ENCODE measurements at places on chromosomes 11 and 22.

DNA sequence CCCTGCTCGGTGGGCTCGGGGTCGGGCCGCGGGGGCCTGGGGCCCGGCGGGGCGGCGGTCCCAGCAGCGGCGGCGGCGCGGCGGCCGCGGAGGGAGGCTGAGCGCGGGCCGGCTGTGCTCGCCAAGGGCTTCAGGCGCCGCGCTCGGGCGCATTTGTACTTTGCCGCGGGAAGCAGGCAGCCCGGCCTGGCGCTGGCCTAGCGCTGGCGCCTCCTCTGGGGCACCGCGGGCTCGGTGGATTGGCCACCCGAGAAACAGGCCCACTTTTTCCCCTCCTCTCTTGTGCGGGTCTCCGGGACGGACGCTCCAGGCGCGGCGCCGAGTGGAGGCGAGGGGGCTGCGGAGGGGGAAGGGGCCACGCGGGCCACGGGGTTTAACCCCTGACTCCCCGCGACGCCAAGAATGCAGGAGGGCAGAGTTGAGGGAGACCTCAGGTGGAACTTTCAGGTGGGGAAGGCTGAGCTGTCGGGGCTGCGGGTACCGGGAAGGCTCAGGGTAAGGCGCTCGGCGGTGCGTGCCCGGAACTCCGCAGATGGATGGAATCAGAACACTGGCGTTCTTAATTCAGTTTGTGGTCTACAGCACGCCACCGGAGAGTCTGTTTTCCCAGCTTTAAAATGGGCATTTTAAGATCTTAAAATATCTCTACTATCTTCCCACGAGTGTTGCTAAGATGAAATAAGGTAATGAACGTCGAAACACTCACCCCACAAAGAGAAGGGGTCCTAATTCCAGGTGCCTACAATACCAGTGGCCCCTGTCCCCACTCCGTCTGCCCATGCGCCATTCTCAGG lies at the start of gene CHRDL2:
TSS of gene CHRDL2 (minus strand) at position 126 of the 794 bp plus-strand sequence. CDS start 538 bp downstream, outside the sequence.
- DNase-seq = no peak

- DNase-seq = no peak
Measured at GRCh38 chr11:44246726-44247125, 63.2 kb downstream of the ALX4 start.

GRCh38 chr11:26909991-26910591 lies 83.8 kb upstream of the FIBIN start:
- DNase-seq = no peak

GRCh38 chr11:16242806-16243205 lies 113.5 kb downstream of the SOX6 start:
- DNase-seq = no peak

GRCh38 chr22:22111267-22111751 lies 128.7 kb upstream of the TOP3B start:
- DNase-seq = no peak

DNA sequence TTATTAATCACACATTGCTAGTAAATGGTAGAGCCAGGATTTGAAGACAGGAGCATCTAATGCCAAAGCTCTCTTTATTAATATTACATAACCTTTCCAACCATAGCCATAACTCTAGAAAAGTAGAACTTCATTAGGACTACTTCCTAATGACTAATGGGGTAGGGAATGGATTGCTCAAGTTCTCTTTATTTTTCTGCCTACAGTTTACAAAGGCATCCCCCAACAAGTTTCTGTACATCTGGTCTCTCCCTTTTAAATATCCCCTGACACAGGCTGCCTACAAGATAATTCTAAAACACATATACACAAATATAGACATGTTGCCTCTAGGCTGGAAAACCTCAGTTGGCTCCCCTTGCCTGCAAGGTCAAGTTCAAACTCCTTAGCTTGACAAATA lies 534.9 kb downstream of the SOX6 start:
- no peak for DNase-seq

DNA sequence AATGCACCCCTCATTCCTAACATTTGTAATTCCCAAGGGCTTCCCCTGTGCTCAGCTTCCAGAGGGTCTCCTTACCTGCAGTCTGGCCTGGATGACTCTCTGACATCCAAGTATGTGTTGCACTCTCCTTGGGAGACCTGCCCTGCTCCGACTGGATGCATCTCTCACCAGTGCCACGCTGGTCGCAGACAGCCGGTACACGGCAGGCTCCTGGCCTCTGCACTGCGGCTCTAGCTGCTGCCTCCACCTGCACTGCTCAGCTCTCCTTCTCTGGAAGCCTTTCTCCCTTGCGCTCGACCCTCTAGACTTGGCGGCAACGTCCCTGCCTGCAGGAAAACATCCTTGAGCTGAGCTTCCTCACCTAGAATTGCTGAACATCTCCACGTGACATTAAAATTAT lies 685.9 kb downstream of the BRD1 start:
- DNase-seq = no peak

GRCh38 chr11:27509908-27510307 lies 3.3 kb upstream of the LIN7C start:
- DNase-seq = no peak

DNA sequence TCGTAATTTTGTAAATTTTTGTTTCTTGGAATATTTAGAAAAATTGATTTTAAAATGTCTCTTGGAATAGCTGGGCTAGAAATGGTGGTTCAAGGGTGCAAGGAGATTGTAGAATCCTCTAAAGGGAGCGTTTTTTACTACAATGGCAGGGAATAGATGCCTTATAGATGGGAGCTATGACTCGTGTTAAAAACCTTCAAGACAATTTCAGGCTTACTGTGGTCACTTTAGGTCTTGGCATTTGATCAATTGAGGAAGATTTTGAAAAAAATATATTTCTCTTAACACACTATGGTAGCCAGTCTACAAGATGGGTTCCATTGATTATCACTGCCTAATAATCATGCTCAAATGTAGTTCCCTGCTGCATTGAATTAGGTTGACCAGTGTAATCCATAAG lies 25.0 kb downstream of the METTL15 start:
- DNase-seq = no peak

GRCh38 chr11:117072517-117073461 lies 25.4 kb downstream of the SIK3 start:
- DNase-seq = no peak

GRCh38 chr22:20953668-20954500 lies 13.2 kb upstream of the AIFM3 start:
- no peak for DNase-seq

DNA sequence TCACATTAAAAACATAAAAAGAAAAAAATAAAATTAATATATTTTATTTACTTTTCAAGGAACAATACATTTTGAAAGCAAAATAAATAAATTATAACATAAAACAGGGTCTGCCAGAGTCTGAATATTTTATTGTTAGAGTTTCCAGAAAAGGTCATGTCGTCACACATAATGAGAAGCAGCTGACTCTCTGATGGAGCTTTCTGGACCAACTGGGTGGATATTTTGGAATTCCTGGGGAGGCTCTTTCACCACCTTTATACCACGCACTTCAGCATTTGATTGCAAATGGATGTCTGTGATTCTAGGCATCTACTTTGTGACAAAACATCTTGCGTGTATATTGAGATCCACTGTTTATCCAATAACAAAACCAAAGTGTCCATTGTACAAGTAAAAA lies 455.0 kb upstream of the CCDC179 start:
- no peak for DNase-seq

DNA sequence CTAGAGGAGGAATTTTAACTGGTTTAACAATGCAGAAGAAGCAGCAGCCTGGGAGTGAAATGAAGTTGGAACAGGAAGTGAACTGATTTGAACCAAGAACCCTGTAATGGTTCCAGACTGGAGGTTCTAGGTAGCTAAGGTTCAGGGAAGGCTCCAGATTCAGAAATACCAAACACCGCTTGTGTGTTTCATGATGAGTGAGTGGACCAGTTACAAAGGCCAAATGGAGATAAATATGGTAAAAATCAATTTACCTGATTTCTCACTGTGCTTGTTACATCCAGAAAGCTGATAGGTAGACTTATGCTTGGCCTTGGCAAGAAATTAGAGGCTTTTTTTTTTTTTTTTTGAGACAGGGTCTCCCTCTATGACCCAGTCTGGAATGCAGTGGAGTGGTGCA lies 12.9 kb downstream of the ATG13 start:
- DNase-seq = no peak

DNA sequence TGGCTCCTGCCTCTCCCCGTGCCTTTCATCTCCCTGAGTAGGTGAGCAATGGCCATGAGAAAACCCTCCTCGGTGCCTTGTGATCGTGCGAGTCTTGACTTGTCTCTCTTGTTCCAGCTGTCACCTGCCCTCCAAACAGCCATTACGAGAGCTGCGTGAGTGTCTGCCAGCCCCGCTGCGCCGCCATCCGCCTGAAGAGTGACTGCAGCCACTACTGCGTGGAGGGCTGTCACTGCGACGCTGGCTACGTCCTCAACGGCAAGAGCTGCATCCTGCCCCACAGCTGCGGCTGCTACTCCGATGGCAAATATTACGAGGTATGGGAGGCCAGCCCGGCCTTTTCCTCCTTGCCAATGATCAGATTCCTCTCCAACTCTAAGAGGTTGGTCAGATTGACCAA lies 51.7 kb downstream of the TECTA start:
- DNase-seq = no peak

DNA sequence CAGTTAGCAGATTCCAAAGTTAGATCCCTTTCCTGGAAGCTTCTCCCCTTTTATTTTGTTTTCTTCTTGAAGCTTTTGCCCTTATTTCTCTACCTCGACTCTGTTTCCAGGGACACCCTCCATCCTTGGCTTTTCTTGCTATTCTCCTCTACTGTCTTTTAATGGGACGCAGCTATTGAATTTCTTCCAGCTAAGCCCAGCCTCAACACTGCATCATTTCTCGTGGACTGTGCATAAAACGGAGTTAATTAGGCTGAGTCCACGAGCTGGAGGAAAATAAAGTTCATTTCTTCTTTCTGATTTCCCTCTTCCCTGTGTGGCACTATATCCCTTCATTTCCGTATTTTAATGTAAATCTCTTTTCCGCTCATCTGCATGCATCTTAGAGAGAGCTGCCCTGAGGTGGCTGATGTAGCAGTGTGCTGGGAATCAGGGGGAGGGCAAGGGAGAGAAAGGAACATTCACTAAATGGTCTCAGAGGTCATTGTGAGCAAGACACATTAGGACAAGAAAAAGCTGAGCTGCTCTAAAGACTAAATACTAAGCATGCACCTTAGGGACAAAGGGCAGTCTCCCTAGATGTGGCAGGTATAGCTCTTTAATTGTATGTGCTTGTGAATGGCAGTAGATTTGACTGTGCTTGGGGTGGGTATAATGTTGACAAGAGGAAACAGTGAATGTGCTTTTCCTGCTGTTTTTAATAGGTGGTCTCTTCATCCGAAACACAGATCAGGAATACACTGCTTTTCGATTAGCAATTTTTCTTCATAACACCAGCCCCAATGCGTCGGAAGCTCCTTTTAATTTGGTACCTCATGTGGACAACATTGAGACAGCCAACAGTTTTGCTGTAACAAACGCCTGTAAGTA lies 1.9 kb downstream of the GRIA4 start:
- DNase-seq = no peak

DNA sequence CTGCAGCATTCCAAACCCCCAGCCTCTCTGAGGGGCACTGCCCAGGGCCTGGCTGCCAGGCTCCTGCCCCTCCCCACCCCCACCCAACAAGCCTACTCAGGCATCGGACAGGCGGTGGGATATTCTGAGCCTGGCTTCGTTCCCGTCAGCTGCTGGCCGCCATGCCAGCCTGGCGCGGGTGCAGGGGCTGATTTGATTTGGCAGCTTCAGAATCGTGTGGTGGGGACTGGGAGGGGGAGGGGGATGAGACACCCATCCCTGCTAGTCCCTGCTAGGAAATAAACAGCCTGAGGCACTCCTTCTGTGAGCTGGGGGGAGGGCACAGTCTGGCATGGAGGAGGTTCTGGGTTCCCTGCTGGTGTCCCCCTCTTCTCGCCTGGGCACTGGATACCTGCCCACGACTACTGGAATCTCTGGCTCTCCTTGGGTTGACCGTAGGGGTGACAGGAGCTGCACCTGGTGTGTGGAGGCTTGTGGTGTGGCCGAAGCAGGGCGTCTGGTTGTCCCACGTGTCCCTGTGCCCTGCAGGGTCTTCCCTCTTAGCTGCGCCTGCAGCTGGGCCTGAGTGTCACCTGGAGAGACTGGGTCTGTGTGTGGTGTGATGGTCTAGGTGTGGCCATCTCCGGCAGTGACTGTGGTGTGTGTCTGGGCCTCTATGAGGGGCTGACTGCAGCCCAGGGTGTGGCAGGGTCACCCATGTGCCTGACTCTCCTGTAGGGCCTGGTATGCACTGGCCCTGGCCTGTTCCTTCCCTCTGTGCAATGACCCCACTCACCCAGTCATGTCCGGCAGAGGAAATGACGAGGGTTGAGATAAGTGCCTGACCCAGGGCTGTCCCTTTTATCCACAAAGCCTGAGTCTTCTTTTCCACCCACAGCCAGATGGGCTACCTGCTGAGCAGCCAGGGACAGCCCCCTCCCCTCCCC lies 42.2 kb downstream of the PDE2A start:
- DNase-seq = no peak

DNA sequence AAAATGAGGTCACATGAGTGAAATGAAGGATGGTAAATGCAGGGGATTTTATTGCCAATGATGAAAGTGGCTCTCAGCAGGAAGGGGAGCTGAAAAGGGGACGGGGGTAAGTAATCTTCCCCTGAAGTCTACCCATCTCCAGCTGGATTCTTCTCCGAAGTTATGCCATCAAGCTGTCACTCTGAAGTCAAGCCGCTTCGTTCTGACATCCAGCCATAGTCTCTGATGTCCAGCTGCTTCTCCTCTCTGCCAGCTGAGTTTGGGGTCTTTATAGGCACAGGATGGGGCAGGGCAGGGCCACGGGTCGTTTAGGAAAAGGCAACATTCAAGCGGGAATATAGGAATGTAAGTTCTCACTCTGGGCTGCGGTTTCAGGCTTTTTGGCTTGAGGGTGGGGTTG lies 181.9 kb upstream of the ANO3 start:
- no peak for DNase-seq

- DNase-seq = no peak
Measured at GRCh38 chr22:24393012-24393559, 34.3 kb upstream of the ADORA2A start.

DNA sequence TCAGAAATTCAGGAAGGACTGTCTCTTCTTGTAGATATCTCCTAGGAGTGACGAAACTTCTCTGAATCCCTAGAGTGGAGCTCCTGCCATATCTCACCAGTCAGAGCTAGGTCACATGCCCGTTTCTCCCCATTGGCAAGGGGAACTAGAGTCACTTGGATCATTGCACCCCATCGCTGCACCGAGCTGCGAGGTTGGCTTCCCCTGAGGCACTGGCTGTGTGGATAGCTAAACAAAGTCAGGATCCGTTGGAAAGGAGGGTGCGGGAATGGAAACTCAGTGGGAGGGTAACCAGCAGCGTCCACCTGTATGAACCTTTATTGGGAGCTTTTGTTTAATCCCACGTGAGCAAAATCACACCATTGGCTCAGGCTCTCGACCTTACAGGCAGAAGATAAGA lies 283.8 kb downstream of the BRD1 start:
- no peak for DNase-seq

- DNase-seq = no peak
Measured at GRCh38 chr22:33023153-33023827, 34.9 kb downstream of the SYN3 start.

- DNase-seq = no peak
Measured at GRCh38 chr11:72787216-72788104, 6.4 kb downstream of the STARD10 start.

GRCh38 chr11:71472941-71473792 lies 20.2 kb downstream of the NADSYN1 start:
- DNase-seq = no peak
